ENCODE measurements at places on chromosomes 7 and 10. TPM values are rescaled to one million over a fixed set of nuclear protein-coding genes. Genes with fewer than 3 reads are reported as not detected.

NME8 gene
- not detected for total RNA-seq

CHN2 gene
- 6.8 TPM for total RNA-seq

CARD11 gene
- 163 TPM for total RNA-seq

A1CF gene
- not detected for total RNA-seq

KDM7A gene
- total RNA-seq: 24.3 TPM

FAM25G gene
- total RNA-seq: not detected

HTR7 gene
- 0.08 TPM for total RNA-seq

TMEM213 gene
- total RNA-seq: 1.1 TPM

MRC1 gene
- total RNA-seq: not detected

DOCK4 gene
- total RNA-seq: 0.50 TPM

FAM237B gene
- not detected for total RNA-seq

HOXA9 gene
- not detected for total RNA-seq

HOXA3 gene
- total RNA-seq: not detected

ASIC3 gene
- total RNA-seq: 5.5 TPM

ADAM8 gene
- 206 TPM for total RNA-seq

SMNDC1 gene
- total RNA-seq: 40.8 TPM

All from activated CD4-positive, alpha-beta memory T cell treated with anti-CD3 and anti-CD28 coated beads, Interleukin-2, amount 10 ng/mL, durations not matched to agents 7 days and 5 days (primary cell).